Iris pigment epithelial cell (primary cell): ENCODE measurements at places on chromosomes 16 and 17.

- peak; percentile 17 for DNase-seq
Observed at GRCh38 chr17:40209404-40210093, 9.6 kb upstream of the WIPF2 start.

DNA sequence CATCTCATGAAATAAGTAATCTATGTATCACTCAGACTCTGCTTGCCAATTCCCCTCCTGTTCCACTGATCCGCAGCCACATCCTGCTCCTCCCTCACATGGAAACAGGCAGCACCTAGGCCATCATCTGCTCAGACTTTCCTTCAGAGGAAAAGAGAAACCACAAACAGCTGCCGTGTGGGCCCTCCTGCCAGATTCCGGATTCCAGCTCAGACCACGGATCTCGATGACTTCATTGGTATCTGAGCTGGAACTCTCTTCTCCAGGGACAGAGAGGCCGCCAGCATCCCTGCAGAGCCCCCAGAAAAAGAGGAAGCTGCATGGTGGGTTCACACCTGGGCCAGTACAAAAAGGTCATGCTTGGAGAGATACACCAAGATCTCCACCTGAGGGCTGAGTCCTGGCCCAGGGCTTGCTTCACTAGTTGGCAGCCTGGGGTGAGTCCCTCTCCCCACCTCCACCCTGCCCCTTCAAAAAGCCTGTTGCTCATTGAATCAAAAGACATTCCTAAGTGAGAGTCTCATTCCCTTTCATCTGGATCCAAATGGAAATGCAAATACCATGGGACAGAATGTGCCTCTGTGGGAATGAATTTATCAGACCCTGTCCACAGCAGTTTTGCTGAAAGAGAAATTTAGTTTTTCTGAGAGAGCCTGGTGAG is 47.2 kb downstream of the HOXB1 start:
- peak; percentile 98 for DNase-seq

DNA sequence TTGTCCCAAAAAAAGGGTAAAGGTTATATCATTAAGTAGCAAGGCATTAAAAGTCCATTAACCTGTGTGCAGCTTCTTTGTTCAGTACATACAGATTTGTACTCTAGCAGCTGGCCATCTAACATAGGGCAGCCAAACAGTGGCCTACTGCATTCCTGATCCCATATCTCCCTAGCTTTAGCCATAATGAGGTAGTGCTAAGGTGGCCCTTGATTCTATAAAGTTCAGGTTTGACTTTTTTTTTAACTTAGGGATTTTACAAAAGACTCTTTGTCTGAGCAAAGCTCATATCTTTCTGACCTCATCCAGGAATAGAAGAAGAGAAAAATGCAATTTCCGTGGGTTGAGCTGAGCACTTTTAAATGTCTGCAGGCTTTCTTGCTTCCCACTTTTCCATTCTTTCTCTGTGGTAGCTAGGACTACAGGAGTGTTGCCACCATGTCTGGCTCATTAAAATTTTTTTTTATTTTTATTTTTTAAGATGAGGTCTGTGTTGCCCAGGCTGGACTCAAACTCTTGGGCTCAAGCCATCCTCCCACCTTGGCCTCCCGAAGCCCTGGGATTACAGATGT is 19.5 kb upstream of the CDC6 start:
- DNase-seq = no peak

GRCh38 chr16:74297145-74297665 is 591 bp downstream of the PSMD7 start:
- DNase-seq = peak; percentile 43

- DNase-seq = no peak
Observed at GRCh38 chr16:89292443-89293078, 75.1 kb downstream of the ZNF778 start.

DNA sequence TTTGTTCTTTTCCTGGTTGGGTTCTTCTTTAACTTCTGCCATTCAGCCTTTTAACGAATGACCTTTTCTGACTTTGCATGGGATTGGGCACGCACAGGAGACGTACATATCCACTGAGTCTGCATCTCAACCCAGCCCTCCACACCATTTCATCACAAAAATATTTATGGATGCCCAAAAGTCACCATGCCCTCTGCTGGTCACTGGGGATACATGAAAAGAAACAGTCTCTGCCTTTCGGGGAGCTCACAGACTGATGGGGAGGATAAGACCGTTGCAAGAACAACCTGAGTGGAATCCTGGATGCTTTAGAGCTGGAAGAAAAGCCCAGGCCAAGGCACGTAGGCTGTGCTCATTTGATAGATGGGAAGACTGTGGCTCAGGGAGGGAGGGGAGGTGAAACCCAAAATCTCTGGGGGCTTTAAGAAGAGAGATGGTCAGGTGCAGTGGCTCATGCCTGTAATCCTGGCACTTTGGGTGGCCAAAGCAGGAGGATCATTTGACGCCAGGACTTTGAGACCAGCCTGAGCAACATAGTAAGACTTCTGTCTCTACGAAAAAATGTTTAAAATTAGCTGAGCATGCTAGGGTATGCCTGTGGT is 7.9 kb upstream of the MT2A start:
- DNase-seq = peak; percentile 65

GRCh38 chr17:40598619-40599467 is 33.6 kb upstream of the CCR7 start:
- peak; percentile 15 for DNase-seq

- DNase-seq = no peak
Observed at GRCh38 chr16:88975511-88976061, 1.4 kb downstream of the CBFA2T3 start.

GRCh38 chr16:84607694-84608093 is 10.2 kb downstream of the COTL1 start:
- no peak for DNase-seq

DNA sequence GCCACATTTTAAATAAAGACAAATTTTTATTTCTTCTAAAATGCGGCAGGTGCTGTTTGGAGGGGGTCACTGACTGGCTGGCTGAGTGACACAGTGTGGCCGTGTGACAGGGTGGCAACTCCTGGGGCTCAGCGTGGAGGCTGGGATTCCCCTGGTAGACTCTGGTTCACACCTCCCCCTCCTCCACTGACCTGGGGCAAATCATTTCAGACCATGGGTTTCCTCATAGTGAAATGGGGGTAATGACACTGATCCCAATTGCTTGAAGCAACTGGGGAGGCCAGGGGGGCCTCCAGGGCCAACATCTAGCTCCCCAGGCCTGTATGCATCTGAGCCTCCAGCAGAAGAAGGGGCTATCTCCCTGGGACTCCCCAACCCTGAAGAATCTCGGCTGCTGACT is 6.6 kb downstream of the HSD11B2 start:
- DNase-seq = no peak

GRCh38 chr16:75288596-75289120 is 37.2 kb upstream of the BCAR1 start:
- no peak for DNase-seq

DNA sequence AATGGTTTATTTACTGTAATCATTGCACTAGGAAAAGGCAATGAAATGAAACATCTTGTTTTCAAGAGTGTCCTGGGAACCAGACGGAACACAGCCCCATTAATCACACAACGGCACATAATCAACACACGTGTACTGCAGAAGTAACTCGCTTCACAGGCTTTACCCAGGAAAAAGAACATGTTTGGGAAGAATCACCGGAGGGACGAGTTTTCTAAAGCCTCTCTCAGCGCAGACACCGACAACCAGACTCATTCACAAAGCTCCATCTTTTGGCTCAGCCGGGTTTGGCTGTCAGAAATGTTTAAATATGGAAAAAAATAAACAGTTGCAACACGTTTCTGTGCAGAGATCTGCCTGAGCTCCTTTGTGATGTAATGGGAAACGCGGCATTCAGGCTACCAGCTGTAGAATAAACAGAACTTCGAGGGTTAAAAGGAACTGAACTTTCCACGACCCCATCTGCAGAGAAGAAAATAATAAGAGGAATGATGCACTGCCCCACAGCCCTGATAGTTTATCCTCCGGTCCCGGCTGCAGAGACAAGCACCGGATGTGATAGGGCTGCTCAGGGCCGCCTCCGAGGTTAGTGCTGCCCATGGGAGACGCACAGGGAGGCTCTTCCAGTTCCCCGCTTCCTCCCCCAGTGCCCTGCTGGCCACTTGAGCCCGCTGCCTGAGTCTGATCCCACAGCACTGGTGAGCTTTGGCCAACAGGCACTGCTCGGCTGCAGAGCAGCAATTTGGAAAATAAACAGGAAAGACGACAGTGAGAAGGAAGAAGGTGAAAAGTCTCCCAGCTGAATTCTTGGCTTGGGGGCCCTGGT is 119.8 kb downstream of the HIC1 start:
- DNase-seq = peak; percentile 99

GRCh38 chr16:64287655-64288528 is 834.0 kb downstream of the CDH11 start:
- DNase-seq = no peak

- no peak for DNase-seq
Observed at GRCh38 chr16:66964049-66964448, 3.0 kb downstream of the CES3 start.

DNA sequence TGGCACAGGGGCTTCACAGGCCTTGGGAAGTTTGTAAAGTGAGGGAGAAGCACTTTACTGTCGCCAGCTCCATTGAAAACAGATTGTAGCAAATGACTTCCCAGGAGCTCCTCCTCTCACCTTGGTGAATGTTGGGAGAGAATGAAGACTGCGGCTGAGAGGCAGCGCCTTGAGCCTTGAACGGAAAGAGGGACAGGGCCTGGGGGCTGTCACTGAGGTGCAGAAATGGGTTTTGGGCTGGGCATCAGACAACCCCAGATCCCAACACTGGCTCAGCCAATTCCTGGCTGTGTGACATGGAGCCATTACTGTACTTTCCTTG is 603 bp upstream of the MRTFB start:
- no peak for DNase-seq

DNA sequence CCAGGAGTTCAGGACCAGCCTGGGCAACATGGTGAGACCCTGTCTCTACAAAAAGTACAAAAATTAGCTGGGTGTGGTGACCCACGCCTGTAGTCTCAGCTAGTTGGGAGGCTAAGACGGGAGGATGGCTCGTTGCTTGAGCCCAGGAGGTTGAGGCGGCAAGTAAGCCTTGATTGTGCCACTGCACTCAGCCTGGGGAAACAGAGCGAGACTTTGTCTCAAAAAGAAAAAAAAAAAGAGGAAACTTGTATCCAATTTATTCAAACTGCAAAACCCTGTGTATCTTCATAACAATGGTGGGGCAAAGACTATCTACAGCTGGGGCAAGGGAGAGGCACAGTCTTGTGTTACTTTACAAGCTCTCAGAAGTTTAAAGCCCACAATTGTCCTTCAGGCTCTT is 21.5 kb downstream of the GRB7 start:
- DNase-seq = no peak

GRCh38 chr17:63911657-63912100 is 621 bp upstream of the CSHL1 start:
- no peak for DNase-seq

GRCh38 chr16:67104845-67105244 is 4.9 kb upstream of the PHAF1 start:
- DNase-seq = no peak
